ENCODE measurements at places on chromosomes 1 and 21.

- peak; percentile 64 for DNase-seq
Observed at GRCh38 chr1:91884459-91885212, 1.3 kb downstream of the TGFBR3 start.

GRCh38 chr1:17736625-17737024 is 18.5 kb upstream of the ACTL8 start:
- no peak for DNase-seq

DNA sequence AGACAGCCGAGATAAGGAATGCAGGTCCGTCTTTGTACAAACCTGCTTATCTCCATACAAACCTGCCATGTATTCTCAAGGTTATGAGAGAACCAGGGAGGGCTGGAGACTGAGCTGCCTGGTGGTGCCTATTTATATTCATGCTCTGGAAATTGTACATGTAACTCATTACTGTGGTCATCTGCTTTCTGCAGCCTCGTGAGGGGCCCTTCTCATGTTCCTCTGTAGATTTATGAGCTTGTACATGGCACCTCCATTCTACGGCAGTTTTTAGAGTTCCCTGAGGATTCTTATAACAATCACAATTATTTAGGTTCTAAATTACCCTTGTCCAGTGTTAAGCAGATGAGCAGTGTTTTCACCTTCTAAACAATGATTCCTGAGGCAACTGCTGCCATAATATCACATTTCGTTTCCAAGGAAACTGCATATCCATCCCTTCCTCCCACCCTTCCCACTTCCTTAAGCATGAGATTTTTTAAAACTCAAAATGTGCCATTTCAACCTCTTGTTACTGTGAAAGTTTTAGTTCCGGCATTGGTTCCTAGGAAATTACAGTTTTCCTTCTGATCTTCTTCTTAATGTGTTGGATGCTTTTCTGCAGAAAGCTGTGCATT is 112.1 kb downstream of the ST6GALNAC3 start:
- no peak for DNase-seq

- DNase-seq = no peak
Observed at GRCh38 chr1:198986036-198986435, 347.2 kb downstream of the PTPRC start.

- DNase-seq = no peak
Observed at GRCh38 chr1:24442764-24443163, 27.2 kb downstream of the NIPAL3 start.

DNA sequence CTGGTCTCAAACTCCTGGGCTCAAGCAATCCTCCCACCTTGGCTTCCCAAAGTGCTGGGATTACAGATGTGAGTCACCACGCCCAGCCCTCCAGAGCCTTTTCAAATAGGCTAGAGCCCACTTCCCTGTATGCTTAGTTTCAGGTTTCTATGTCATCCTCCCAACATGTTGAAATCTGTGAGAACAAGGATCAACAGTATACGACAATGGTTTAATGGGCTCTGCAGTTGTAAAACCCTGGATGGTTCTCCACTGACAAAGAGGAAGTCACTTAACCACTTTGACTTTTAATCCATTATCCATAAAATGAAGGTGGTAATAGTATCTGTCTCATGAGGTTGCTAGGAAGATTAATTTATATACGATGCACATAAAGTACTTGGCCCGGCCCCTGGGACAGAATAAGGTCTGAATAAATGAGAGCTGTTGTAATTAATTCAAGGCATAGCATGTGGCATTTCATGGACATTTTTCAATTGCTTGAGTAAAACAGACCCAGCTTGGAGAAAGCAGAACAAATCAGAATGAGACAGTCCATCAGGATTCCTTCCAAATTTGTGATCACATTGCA is 113.9 kb upstream of the ZNF648 start:
- DNase-seq = no peak

DNA sequence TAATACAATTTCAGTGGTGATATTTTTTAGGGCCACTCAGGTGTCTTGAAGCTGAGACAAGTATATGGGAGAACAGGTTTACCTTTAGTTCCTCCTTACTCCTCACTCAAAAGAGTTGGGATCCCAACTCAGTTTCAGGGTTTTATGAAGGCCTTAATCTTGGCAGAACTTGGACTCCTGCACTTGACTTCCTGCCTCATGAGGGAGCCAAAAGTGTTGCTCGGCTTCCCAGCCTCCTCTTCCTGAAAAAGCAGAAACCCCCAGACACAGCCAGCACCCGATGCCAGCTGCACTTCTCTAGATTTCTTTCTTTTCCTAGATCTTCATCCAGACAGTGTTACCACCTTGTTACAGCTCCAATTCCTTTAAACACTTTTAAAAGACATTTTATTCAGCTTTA is 70.8 kb upstream of the TMPRSS2 start:
- DNase-seq = no peak

DNA sequence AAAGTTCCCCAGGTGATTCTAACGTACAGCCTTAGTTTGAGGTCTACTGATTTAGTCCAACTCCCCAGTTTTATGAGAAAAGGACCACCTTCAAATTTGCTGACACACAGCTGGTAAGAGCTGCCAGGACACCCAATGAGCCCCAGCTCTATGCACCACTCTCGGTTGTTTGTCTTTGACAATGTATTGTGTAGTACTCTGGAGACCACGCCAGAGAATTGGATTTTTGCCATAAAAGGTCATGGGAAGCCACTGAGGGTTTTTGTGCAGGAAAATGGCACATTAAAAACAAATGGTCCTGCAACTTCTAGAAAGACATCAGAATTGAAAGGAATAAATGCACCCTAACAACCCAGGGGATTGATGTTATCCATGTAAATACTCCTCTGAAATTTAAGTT is 7.1 kb upstream of the IER5 start:
- DNase-seq = no peak

- DNase-seq = no peak
Observed at GRCh38 chr1:54291276-54292001, 91.5 kb downstream of the MRPL37 start.

- DNase-seq = no peak
Observed at GRCh38 chr1:210237479-210237878, 4.9 kb downstream of the SERTAD4 start.

GRCh38 chr1:159334797-159335196 is 32.7 kb downstream of the FCER1A start:
- no peak for DNase-seq

- DNase-seq = no peak
Observed at GRCh38 chr1:149846593-149847466, 52.5 kb upstream of the BOLA1 start.

- DNase-seq = no peak
Observed at GRCh38 chr1:81192647-81193642, 607.8 kb upstream of the ADGRL2 start.

DNA sequence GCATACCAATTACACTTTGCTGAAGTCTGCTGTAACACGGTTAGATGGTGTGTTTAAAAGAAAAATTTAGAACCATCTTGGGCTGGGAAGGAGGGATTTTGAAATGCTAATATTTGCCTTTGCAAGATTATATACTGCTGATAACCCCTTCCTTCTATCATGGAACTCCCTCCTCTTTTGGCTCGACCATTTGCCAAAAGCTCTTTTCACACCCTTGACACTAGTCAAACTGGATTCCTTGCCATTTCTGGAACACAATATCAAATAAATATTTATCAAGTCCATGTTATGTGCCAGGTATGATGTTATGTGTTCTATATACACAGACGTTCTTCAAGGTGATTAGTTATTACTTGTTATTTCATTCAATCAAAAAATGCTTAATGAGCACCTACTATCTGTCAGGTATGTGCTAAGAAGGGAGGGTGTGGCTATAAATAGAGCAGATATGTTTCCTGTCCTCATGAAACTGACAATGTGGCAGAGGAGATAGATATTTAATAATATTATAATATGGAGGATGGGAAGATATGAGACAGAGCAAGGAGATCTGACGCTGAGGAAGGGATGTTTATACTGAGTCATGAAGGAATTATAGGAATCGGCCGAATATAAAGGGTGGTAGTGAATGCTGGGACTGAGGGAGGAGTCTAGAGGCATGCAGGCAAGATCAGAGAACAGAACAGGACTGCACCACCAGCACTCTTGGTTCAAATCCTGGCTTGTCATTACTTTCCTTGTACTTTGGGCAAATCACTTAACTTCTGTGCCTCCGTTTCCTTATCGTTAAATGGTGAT is 16.1 kb upstream of the XPR1 start:
- no peak for DNase-seq

DNA sequence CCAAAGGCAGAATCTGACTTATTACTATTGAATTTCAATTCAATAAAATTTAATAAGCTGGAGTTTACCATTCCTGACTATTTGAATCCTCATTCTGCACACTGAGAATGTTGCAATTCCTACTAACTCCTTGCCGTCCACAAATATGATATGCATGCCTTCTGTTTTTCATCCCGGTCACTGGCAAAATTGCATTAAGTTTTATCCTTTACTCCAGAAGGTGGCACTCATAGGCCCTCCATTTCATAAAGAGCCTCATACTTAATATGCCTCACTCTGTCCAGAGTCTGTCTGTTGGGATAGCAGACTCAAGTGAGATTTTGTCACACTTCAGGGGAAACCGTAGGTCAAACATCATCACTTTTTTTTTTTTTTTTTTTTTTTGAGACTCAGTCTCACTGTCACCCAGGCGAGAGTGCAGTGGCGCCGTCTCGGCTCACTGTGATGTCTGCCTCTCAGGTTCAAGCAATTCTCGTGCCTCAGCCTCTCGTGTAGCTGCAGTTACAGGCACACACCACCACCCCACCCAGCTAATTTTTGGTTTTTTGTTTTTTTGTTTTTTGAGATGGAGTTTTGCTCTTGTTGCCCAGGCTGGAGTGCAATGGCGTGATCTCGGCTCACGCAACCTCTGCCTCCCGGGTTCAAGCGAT is 27.3 kb downstream of the F11R start:
- no peak for DNase-seq

GRCh38 chr21:36249576-36250422 is 70.2 kb upstream of the MORC3 start:
- no peak for DNase-seq

DNA sequence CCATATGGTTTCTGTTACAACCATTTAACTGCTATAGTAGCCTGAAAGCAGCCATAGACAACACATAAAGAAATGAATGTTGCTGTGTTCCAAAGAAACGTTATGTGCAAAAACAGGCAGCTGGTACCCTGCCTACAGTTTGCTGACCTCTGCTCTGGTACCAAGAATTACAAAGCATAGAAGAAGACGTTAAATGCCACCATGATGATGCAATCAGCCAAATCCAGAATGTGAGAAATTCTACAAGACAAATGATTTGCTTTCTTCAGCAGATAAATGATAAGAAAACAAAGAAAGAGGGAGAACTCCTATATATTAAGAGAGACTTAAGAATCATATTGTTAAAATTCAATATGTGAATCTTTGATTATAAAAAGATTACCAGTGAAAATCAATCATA is 97.8 kb upstream of the PDE4B start:
- DNase-seq = no peak

GRCh38 chr1:9500756-9501754 is 38.2 kb upstream of the SLC25A33 start:
- DNase-seq = no peak

GRCh38 chr1:170407138-170407537 is 124.8 kb upstream of the GORAB start:
- no peak for DNase-seq

- DNase-seq = no peak
Observed at GRCh38 chr1:165325460-165326203, 30.9 kb downstream of the LMX1A start.

- no peak for DNase-seq
Observed at GRCh38 chr1:27599605-27600497, 4.1 kb downstream of the AHDC1 start.

DNA sequence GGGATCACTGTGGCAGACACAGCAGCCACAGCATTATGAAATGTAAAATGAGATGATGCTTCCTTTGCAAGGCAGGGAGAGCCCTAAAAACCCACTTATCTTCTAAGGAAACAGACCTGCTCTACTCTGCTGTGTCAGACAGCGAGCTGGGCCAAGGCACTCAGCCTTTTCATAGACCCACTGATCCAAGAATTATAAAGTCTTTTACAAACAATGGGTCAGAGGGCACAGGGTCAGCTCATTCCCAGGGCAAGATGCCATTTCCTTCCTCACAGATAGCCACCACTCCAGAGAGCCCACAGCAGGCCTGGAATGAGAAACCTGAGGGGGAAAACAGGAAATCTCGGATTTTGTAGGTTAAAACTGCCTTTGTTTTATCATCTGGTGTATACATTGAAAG is 42.9 kb downstream of the CASQ2 start:
- no peak for DNase-seq

GRCh38 chr1:18282851-18283600 is 175.4 kb downstream of the IGSF21 start:
- DNase-seq = no peak

DNA sequence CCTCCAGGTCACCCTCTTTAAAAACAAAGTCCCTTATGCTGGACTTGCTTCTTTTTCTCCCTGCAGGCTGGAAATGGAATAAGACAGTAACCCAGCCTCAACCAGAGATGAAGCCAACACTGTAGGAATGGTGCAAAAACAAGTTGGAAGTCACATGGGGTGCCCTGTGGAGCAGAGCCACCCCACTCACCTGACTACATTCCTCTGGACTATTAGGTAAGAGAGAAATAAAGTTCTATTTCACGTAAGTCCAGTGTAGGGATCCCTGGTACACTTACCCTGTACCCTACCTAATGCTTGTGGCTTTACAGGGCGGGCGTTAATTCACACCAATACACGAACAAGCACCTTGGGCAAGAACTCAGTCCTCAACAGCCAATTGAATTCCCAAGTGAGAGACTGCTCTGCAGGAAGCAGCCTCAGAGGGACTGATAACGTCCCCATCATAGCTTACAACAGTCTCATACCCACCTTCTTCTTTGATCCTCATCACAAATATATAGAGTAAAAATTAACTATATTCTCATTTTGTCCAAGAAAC is 112.5 kb upstream of the FGGY start:
- DNase-seq = no peak

GRCh38 chr1:78619032-78619431 is 1.2 kb upstream of the IFI44L start:
- no peak for DNase-seq

DNA sequence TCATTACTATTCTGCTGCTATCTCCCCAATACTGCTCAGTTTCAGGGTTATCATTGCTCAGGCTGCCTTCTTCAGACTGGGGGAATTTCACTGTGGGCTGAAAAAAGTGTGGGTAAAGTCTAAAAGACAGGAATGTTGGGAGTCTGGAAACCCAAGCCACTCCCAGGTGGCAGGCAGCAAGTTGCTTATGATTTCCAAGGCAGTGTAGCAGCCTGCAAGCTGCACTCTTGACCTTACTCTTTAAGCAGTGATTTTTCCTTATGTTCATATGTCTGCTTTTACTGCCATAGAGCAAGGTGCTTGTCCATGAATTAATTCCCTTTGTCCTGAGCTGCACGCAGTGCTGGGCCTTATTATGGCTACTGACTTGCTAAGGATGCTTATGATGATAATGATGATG is 53.1 kb downstream of the PHC2 start:
- DNase-seq = no peak

DNA sequence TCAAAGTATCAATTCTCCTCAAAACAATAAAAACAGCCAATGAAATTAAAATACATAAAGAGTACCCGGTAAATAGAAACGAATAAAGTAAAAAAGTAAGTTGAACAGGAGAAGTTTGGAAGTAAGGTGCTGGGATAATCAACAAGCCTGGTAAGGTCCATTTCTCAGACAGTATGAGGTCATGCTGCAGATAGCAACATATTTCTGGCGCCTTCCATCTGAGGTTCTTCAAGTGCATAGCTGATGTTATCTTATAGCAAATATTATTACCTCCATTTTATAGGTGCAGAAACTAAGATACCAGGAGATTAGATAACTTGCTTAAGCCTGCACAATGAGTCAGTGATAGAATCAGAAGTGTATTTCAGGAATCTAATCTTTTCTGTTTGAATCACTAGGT is 23.7 kb upstream of the CEP350 start:
- DNase-seq = no peak

GRCh38 chr1:71047635-71048607 is at the start of gene PTGER3:
TSS of gene PTGER3 (minus strand) at chr1:71047816. CDS start at chr1:71047577, 239 bp downstream.
- peak; percentile 72 for DNase-seq

All from stimulated activated CD8-positive, alpha-beta memory T cell treated with anti-CD3 and anti-CD28 coated beads, Interleukin-4, amount 100 ng/mL, for 48 hours (primary cell).